ELF-1 (cell line): ENCODE measurements at places on chromosomes 6 and 20.
A peak's percentile ranks its signal among the peaks of the same experiment; 100 is the strongest.

DNA sequence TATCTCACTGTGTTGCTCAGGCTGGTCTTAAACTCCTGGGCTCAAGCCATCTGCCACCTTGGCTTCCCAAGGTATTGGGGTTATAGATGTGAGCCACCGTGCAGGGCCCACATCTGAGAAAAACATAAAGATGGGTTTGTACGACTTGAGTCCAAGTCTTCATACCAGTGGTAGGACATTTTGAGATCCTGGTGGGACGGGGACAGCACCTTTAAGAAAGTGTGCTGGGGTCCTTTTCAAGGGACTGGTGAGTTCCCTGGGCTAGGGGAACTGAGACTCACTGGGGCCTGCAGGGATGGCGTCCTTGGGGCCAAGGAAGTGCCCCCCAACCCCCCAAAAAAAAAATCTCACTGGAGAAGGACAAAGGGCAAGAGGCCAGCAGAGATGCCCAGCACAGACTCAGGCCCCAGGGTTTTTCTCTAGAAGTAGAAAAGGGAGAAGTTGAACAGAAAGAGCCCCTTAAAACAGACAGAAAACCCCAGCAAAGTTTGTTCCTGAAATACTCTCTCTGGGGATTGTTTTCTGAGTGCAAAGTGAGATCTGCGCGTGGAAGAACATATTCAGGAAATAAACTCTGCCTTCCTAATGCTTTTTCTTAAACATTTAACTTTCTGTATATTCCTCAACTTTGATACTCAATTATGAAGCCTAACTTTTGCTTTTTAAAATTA lies 10.7 kb downstream of the OSBPL2 start:
- DNase-seq: no peak

DNA sequence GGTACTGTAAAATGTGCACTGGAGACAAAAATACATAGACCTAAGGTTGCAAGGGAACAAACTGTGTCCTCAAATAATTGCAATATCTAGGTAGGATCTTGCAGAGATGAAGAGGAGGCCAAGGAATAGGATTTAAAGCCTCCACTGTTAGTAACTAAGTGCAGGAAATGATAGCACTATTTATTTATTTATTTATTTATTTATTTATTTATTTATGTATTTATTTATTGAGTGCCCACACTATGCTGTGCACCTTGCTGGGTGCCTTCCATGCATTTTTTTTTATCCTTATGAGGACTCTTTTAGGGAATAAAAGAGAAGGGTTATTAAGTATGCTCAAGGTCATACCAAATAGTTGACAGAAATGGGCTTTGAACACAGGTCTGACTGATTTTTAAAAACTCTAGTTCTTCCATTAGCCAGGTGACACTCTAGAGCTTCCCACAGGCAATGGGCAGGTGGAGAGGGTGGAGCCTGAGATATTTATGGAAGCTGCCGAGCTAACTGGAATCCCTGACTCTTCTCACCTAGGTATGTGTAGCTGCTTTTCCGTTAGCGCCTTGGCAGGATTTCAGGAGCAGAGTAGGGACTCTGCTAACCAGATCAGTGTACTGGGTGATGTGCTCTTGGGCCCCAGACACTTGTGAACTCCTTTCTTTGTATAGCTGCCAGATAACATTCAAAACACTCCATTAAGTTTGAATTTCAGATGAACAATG lies 12.8 kb upstream of the NUP153 start:
- no peak for DNase-seq

- peak; percentile 37 for DNase-seq
Observed at GRCh38 chr20:57198132-57199072, 68.0 kb downstream of the BMP7 start.

- DNase-seq: no peak
Observed at GRCh38 chr6:76852776-76853175, 610.5 kb downstream of the HTR1B start.

GRCh38 chr20:49867453-49868215 lies 47.7 kb downstream of the SPATA2 start:
- peak; percentile 84 for DNase-seq

DNA sequence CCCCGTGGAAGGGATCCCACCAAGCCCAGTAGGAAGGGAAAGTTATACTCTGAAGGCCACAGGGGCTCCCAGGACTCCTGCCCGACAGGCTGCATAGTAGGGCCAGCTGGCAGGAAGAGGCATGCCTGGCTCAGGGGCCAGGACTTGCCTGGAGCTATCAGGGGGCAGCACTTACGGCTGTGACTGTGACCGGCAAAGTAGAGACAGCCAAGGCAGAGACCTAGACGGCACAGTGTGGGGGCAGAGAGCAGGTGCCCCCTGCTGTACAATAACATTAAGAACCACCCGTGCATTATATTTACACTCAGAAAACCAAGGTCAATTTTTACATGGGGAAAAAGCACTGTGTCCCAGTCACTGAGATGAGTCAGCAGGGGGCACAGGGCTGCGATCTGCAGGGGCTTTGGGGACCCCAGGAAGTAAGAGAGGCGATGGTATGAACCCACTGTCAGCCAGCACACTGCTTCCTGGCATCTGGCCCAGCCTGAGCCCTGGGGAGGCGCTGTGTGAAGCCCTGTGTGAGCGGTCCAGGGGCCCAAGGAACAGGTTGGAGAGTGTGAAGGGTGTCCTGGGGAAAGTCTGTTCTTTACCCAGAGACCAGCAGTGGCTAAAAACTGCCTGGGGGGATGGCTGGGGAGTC lies 9.9 kb downstream of the CCDC167 start:
- peak; percentile 66 for DNase-seq

- DNase-seq: no peak
Observed at GRCh38 chr6:69871107-69871506, 4.8 kb downstream of the COL19A1 start.

DNA sequence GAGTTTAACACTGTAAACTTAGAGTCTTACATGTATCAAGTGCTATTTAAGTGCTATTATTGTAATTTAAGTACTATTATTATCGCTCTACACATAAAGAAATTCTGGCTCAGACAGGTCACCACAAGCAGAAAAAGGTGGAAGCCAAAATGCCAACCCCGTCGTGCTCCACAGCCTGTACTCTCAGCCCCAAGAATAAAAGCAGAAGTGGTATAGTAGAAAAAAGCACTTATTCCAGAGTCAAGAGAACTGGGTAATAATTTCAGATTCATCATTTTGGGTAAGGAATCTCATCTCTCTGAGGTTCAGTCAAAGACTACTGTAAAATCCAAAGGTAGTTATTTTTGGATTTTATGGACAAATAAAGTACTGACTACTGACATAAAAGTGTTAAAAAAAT lies 943 bp downstream of the ZUP1 start:
- no peak for DNase-seq

DNA sequence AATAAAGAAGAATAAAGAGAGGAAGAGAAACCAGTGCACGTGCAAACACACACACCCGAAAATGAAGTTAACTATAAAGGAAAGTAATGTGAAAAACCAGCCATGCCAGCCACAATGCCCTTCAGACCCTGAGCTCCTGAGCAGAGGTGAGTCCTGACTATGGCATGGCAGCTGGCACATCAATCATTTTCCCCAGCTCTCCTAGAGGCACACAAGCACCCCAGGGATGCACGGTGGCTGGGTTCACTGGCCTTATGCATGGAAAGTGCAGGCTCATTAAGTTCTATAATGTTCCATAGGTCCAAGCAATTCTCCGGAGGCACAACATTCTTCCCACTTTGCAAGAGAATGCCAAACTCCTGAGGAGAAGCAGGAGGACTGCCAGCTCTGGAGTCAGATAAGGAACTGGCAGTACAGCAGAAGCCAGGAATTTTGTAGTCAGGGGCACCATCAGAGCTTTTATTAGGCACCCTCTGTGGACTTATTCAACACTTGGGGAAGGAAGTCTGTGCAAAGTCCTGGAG lies 175.0 kb upstream of the PRDM1 start:
- no peak for DNase-seq

DNA sequence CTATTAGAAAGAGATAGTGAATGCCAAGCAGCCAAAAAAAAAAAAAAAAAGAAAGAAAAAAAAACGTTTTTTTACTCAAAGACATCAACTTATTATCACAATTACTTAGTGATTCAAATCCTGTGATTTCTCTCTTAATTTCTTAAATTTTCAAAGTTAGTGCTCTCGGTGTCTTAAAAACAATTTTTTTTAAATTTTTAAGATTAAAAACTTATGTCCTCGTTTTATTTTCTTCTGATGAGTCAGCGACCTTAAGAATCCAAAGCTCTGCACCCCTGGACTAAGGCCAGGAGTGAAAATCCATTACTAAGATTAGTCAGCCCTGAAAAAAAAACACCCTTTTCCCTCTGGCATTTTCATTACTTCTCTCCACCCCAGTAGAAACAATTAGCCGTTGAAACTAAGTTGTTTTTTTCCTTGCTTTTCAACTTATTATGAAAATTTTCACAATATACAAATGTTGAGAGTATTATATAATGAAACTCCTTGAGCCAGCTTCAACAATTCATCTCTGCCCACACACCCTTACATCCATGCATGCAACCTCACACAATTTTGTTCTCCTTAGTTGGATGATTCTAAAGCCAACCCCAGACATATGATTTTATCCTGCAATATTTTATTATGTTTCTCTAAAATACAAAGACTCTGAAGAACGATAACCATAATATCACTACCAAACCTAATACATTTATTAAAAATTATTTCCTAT lies 85.6 kb upstream of the CARMIL1 start:
- DNase-seq: no peak

DNA sequence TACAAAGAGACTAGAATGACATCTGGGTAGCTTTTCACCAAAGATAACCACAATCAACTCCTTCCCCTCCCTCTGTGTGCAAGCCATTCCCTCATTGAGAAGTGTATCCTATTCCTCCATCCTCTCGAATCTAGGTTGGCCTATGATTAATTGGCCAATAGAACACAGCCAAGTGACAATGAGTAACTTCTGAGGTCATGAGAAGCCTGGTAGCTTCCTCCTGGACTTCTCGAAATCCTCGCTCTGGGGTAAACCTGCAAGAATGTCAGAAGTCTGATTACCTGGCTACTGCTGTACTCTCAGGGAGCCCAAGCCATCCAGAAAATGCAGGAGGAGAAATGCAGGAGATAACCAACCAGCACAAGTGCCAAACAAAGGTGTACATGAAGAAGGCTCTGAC lies 13.1 kb downstream of the ARHGAP18 start:
- no peak for DNase-seq

DNA sequence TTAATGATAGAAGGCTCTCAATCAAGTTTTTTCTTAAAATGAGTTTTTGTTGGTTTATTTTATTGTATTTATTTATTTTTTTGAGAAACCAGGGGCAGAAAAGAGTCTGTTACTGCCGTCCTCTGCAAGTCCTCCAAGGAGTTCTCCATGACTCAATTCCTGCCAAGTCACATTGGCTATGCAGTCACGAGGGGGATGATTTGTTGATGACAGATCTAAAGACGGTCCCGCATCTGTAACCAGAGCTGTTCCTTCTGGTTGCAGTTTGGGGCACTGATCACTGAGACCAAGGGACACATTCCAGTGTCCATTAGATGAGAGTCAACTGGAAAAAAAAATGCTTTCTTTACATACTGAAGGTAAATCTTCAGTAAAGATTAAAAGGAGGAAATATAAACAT lies 13.9 kb upstream of the TSHZ2 start:
- no peak for DNase-seq

DNA sequence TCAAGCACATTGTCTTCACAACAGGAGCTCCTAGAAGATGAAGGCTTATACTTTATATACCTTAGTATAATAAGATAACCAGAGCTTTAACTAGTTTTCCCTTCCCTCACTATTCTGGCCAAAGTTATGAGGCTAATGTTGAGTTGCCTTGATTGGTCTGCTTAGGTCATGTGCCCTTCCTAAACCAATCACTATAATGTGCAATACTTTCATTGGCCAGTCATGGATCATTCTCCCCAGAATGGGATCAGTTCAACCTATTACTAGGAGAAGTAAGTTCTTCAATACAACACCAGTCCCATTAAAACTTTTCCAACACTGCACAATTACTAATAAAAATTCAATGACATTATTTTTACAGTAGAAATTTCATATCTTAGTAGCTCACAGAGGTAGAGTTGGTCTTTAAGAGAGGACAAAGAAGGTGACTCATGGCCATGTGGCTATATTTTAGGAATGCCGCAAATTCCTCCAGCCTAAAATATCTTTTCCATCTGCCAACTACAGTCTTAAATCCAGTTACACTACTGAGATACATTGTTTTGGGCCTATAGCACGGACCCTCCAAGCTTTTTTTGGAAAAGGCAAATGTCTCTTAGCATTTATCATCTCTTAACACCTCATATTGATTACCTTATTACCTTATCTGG lies 12.5 kb upstream of the POU3F2 start:
- DNase-seq: no peak

DNA sequence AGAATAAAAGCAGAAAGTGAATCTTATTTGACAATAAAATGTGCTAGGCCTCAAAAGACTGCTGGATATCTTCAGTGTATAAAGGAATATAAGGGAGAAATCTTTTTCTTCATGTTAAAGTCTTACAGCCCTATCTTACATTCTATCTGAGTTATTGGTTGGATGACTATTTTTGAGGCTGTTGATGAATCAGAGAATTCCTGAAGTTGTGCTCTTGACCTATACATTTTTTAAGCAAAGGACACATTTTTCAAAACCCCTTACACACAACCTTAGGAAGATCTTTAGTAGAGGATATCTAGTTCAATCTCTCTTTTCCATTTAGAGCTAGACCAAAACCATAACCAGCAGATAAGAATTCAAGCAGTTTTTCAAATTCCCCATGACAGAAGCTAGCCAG lies 10.9 kb upstream of the CGA start:
- DNase-seq: no peak

DNA sequence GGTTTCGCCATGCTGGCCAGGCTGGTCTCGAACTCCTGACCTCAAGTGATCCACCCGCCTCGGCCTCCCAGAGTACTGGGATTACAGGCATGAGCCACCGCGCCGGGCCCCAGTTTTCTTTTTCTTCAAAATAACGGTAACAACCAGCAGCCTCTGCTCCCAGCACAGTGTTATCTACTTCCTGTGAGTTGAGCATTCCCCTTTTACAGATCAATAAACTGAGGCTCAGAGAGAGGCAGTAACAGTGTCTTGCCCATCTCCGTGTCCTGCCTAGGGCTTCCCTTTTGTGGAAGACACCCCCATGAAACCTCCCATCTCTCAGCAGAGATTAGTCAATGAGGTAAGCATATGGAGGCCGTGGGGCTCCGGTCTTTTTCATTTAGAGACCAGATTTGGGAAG lies 29.6 kb downstream of the BPIFB1 start:
- DNase-seq: no peak
